ENCODE measurements at places on chromosomes 12 and 14.
A peak's percentile ranks its signal among the peaks of the same experiment; 100 is the strongest.

GRCh38 chr12:95168746-95169145 lies 48.5 kb downstream of the FGD6 start:
- no peak for DNase-seq

- no peak for DNase-seq
These were observed 200.2 kb downstream of the PHLDA1 start for GRCh38 chr12:75831402-75831801.

DNA sequence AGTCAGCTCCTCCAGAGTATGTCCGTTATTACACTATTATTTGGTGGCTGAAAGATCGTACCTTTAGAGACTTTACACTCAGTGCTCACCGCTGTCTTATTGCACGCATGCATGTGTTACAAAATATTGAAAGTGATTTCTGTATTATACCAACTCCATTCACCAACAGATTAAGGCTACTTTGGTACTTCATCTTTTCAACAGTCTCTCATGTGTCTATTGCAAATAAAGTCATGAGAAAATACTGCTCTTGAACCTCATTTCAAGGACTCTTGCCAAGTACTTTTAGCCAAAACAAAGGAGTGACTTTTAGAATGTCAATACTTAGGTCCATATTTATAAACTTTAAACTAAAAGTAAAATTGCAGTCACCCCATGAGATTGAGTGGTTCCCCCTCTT lies 503.6 kb downstream of the TMEM121 start:
- no peak for DNase-seq

DNA sequence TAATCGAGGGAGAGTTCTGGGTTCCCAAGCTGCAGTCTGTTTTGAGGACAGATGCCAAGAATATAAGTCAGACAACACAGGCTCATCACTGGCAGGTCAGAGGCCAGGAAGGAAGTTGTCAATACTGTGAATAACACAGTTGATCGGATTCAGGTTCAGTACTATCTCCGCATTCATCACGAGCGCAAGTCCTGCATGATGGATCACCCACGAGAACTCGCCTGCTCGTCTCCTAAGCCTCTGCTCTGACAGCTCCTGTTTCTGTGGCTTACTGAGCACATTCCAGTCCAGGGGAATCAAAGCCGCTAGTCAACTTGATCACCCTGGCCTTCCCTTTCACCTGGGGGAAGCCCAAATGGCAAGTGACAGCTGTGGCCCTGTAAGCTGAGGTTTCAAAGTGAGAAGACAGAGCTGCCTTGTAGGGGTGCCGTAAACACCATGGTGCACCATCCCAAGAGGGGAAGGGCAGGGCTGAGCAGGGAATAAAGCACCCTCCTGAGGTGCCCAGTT lies 60.1 kb upstream of the DICER1 start:
- no peak for DNase-seq

GRCh38 chr12:56955631-56956256 lies 1.7 kb downstream of the RDH16 start:
- no peak for DNase-seq

GRCh38 chr12:119676022-119676421 lies 8.1 kb downstream of the PRKAB1 start:
- DNase-seq: no peak

DNA sequence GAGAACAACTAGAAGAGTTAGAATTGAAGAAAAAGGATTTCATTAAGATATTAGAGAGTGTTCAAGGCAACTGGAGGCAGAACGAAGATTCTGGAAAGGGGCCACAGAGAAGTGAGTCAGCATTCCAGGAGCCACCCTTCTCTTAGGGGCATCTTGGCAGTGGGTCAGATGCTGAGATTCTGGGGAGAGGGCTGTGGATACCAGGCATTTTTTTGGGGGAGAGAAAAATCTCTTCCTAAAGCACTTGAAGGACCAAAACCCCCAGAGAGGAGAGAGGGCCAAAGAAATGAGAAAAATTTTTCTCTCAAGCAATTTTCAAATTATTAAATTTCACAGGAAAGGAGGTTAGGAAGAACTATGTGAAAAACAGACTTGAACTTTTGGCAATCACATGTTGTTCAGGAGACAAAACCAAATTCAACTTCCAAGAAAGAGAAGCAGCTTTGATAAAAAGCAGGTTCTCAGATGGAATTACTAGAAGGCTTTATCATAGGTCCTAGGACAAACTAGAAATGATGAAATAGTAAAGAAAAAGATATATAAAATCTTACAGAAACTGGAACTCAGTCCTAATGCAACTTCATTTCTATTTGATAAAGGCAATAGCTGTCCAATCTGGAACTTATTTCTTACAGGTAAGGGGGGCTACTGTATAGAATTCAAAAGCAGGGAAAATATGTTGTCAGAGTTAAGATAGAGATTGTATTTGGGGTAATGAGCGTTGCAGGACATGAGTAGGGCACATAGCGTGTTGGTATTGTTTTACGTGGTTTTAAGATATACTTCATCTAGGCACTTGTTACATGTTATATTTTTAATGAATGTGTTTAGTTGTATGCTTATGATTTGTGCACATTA lies 1.1 kb upstream of the CLEC2D start:
- no peak for DNase-seq

- no peak for DNase-seq
These were observed 25.9 kb upstream of the NR2C1 start for GRCh38 chr12:95099270-95099790.

DNA sequence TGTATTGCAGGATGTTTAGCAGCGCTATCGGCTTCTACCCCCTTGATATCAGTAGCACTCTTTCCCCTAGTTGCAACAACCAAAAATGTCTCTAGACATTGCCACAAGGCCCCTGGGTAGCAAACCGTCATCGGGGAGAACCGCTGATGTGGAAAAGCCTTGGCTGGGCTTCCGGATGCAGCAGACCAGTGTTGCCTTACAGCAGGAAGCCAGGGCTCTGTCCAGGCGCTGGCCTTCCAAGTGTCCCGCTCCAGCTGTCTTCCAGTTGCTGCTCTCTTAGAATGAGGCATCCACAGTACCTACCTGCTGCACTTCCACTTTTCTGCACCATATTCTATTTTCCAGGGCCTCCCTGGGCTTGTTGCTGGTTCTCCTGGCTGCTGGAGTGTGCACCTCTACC lies 22.6 kb upstream of the SLC10A1 start:
- DNase-seq: no peak

- DNase-seq: no peak
These were observed 104.8 kb upstream of the PLEKHG7 start for GRCh38 chr12:92597997-92598396.

DNA sequence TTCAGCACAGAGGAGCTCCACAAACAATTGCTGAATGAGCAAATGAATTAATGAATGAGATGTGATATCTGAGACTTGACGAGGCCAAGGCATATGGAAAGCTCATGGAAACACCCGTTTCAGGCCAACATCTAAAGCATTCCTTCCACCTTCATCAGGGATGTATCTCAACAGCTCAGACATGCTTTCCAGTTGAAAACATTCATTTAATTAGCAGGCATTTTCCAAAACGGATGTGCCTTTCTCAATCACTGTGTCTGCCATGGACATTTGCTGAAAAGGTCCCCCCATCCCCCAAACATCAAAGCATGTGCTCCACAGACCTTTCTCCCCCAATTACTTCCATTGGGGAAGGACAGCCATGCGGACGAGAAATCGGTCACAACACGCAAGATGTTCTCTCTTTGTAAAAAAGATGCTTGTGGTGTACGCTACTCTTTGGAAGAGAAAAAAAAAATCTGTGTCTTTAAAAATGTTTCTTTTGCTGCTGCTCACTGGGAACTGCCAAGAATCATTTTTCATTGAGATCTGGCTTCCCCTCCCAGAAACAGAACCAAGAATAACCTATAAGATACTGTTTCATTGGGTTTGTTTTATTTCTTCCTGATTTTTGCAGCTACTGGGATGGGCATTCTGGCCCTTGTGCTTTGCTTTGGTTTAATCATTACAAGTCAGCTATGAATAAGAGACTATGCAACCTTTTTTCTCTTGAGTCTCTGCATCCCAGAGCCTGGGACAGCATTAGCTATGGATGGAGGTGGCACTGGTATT lies 528.2 kb downstream of the MED13L start:
- DNase-seq: no peak

DNA sequence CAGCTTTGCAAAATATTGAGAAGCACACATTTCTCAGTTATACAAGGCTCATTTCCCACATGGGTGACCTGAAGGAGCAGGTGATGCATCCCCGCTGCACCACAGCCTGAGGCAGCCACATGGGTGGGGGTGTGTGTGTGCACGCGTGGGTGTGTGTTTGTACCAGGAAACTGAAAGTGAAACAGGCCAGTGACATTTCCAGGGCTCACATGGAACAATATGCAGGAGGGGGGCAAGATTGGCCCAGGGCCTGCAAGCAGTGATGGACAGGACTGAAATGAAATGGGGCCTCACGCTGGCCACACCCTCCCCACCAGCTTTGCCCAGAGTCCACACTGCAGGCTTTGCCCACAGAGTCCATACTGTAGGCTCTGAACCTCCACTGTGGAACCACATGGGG lies 154.2 kb upstream of the PARP11 start:
- peak; percentile 61 for DNase-seq

- peak; percentile 2 for DNase-seq
These were observed 671 bp downstream of the SPTB start for GRCh38 chr14:64878837-64879634.

DNA sequence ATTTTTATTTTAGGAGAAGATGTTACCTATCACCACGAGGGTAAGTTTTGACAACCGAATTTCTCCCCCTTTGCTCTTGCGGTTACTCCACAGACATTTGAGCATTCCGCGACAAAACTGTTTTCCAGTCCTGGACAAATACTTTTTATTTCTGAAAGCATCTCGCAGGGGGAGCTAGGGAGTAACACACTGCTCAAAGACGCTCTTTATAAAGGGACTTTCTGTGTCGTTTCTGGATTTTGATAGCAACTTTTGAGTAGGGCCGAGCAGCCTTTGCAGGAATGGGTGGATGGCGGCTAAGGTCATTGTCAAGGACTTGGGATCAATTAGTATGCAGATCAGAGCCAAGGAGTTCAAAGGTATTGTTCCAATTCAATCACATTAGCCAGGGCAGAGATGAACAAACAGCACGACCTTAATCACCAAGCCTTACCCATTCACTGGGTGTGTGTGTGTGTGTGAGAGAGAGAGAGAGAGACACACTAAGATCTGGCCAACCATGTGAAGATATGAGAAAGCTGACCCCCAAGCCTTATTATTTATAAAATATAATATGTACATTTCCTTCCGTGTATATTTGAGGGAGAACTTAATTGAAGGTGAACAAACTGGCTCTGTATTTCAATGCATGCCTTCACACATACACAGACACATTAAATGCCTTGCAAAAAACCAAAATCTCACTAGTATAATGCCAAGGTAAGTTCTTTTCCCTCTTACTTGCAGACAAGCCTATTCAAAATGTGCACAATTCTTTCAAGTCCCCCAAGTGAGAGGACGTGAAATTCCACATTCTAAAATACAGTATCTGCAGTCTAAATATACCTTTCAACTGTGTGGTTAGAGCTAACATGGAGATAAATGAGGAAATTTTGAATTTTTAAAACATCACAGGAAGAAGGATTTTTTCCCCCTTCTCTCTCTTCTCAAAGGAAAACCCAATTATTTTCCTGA lies 613.8 kb downstream of the VRK1 start:
- DNase-seq: no peak

DNA sequence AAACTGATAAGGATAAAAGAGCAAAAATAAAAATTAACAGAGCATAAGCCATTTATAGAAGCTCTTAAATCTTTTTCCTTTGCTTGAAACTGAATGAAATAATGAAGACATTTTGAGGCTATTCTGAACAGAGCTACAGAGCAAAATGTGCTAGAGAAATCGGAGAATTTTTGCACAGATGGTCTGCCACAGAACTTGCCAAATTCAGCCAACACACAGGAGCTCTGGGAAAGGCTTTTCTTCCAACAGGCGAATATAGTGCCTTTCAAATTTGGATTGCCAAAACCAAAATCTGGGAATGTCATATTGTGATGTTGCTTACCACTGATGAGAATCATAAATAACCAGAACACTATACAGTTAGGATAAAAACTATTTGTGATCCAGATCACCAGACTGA lies 406.3 kb downstream of the RPL10L start:
- DNase-seq: no peak

GRCh38 chr12:116060764-116061163 lies 216.7 kb downstream of the MED13L start:
- DNase-seq: no peak

- no peak for DNase-seq
These were observed 311.9 kb upstream of the TBX3 start for GRCh38 chr12:114995891-114996290.
